ENCODE measurements at places on chromosomes 13 and 19. TPM values are rescaled to one million over a fixed set of nuclear protein-coding genes. Genes with fewer than 3 reads are reported as not detected.

Gene ZNF723
- not detected for total RNA-seq

Gene ZNF433
- total RNA-seq = 5.1 TPM

Gene SELENOV
- total RNA-seq = not detected

Gene FBN3
- 7.0 TPM for total RNA-seq

Gene IGFL1
- not detected for total RNA-seq

Gene SPART
- total RNA-seq = 72.5 TPM

Gene KCNN4
- total RNA-seq = 3.6 TPM

Gene C19orf85
- total RNA-seq = not detected

Gene ASPDH
- total RNA-seq = not detected

Gene SHANK1
- total RNA-seq = 0.71 TPM

Gene RNASEH2B
- total RNA-seq = 50.7 TPM

Gene IFNL1
- total RNA-seq = not detected

Gene FAM216B
- total RNA-seq = 17.0 TPM

Gene CGB1
- not detected for total RNA-seq

Gene LYPD5
- 7.5 TPM for total RNA-seq

Gene SULT2B1
- total RNA-seq = 14.4 TPM

Gene KCNK6
- total RNA-seq = 11.5 TPM

Gene ZNF224
- 31.6 TPM for total RNA-seq

Gene UPK1A
- not detected for total RNA-seq

Gene ZNF491
- 2.3 TPM for total RNA-seq

Gene ICAM4
- 10.0 TPM for total RNA-seq

Gene COL5A3
- total RNA-seq = 8.9 TPM

Gene ZNF256
- total RNA-seq = 5.9 TPM

Gene CYP4F8
- not detected for total RNA-seq

Gene CLEC11A
- 9.8 TPM for total RNA-seq

Gene LGALS7
- total RNA-seq = not detected

Gene NLRP4
- not detected for total RNA-seq

Gene FAAP24
- 2.9 TPM for total RNA-seq

Gene CACNG6
- total RNA-seq = 2.2 TPM

Gene TEX26
- 0.27 TPM for total RNA-seq

Gene C19orf38
- total RNA-seq = 11.7 TPM

Gene APOC4
- total RNA-seq = 0.68 TPM

Data from lower lobe of right lung (tissue), 2 donors.